Epithelial cell of umbilical artery (primary cell): ENCODE measurements at places on chromosomes 4 and X. TPM values are rescaled to one million over a fixed set of nuclear protein-coding genes. Genes with fewer than 3 reads are reported as not detected.

The DOCK11 gene
- total RNA-seq = 0.32 and 0.76 TPM in 2 replicates

The DGAT2L6 gene
- not detected in 2 replicates for total RNA-seq

The ENPEP gene
- 0.30 TPM in 1 of 2 replicates, not detected in the other for total RNA-seq

The BLTP1 gene
- total RNA-seq = 39.3 and 47.1 TPM in 2 replicates

The FRAS1 gene
- total RNA-seq = 3.9 and 9.9 TPM in 2 replicates

The GPC3 gene
- total RNA-seq = not detected in 2 replicates

The PPP1R2C gene
- not detected in 2 replicates for total RNA-seq

The FAM133A gene
- total RNA-seq = not detected in 2 replicates

The NEXMIF gene
- not detected in 2 replicates for total RNA-seq

The FAM47A gene
- not detected in 2 replicates for total RNA-seq

The KLHL4 gene
- 13.2 and 27.0 TPM in 2 replicates for total RNA-seq
